ENCODE measurements at places on chromosomes 3 and 15.

- DNase-seq, result no peak
Observed at GRCh38 chr15:92112711-92113110, 259.2 kb downstream of the SLCO3A1 start.

GRCh38 chr15:51349156-51349844 is 7.8 kb downstream of the GLDN start:
- no peak for DNase-seq

DNA sequence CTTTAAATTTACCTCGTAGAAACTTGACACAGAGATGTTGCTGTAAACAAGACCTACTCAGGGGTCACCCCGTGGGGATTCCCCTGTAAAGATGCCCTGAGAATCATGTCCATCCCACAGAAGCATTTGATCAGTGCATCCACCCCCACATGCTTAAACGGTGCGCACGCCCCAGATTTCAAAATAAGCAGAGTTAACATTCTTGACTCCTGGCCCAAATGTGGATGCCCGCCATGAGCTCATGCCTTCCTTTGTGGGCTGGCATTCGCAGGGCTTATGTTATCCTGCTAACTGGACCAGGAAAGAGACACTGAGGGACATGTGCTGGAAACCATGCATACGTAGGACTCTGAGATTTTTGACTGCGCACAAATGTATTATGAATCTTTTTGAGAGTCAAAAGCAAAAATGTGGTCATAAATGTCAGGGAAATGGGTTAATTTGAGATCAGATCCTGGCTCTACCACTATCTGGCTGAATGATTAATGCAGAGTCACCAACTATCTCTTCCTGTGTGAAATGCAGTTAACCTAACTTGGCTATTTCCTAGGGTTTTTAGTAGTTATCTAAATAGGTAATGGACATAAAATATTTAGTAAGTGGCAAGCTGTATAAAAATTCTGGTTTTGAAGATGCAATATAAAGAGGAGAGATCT is 9.1 kb upstream of the TP63 start:
- no peak for DNase-seq

- DNase-seq, result no peak
Observed at GRCh38 chr3:141321109-141321497, 47.2 kb upstream of the ZBTB38 start.

DNA sequence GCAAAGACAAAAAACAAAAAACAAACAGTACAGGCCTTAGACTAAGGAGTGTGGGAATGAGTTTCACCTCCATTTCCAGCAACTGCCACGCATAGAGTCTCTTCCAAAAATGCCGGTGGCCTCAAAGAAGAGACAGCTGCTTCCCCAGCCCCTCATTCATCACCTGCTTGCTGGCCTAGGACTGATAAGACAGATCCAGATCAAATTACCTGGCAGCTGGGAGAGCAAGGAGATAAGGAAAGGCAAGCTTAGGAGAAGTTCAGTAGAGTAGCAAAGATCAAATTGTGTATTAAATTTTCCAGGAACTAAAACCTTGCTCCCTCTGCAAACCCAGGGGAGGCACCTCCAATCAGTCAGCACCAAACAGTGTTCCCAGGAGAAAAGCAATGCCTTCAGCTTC is 325.8 kb upstream of the CTNNB1 start:
- no peak for DNase-seq

- DNase-seq, result no peak
Observed at GRCh38 chr3:168998792-168999191, 664.7 kb downstream of the MECOM start.
